ENCODE measurements at places on chromosomes 2 and 18. TPM values are rescaled to one million over a fixed set of nuclear protein-coding genes. Genes with fewer than 3 reads are reported as not detected.

The SNX17 gene
- 99.6 TPM for total RNA-seq

The SERPINB4 gene
- total RNA-seq: not detected

The ANKRD29 gene
- total RNA-seq: 1.1 TPM

The IL1RL1 gene
- total RNA-seq: 2.1 TPM

The SGPP2 gene
- total RNA-seq: 54.0 TPM

The SPDYA gene
- 1.1 TPM for total RNA-seq

The CNGA3 gene
- 0.35 TPM for total RNA-seq

The CTAGE1 gene
- not detected for total RNA-seq

The NFATC1 gene
- total RNA-seq: 4.3 TPM

The ASB18 gene
- total RNA-seq: not detected
